ENCODE measurements at places on chromosomes 6 and 20.

GRCh38 chr20:48999890-49000870, 45.9 kb upstream of the CSE1L start:
- peak; percentile 2 for DNase-seq

DNA sequence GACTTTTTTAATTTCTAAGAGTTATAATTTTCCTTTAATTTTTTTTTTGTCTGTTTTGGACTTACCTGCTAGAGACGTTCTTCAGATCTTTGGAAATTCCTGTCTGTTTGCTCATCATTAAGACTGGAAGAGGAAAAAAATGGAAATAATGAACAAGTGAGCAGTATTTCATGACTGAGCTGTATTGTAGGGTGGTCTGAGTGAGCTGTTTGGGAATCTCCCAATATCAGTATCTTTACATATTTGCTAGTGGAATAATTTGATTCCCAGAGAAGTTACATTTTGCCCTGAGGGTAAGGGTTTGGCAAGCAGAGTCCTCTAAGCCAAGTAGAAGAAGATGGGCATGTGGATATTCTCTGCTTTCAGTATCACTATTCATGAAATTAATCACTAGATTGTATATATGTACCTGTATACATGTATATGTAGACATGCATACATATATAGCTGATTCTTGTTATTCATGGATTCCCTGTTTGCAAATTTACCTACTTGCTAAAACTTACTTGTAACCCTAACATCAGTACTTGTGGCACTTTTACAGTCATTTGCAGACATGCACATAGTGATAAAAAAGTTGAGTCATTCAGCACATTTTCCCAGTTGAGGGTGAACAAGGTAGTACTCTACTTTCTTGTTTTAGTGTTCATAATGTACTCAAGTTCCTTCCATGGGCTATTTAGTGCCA, 13.5 kb downstream of the ZC2HC1B start:
- DNase-seq, result no peak

GRCh38 chr20:50041246-50041873, 58.6 kb downstream of the SNAI1 start:
- DNase-seq, result no peak

DNA sequence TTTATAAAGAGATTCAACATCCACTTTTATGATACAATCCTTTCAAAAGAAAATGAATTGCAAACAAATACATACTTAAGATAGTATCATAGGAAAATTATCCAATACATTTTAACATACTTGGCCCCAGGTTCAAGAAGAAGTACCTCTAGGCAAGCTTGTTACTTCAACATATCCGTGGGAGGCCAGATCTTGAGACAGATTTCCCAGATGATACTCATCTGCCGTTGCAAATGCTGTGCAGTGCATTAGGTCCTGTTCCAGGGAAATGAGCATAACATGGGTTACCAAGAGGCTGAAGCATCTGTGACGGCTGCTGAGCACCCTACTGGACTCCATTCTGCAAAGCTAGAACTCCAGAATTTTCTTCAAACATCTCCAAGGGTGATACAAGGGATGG, 15.6 kb downstream of the RMND1 start:
- DNase-seq, result no peak

- peak; percentile 15 for DNase-seq
Observed at GRCh38 chr20:48350313-48350988, 477.3 kb downstream of the PREX1 start.
